ENCODE measurements at places on chromosomes 4 and X.

- no peak for DNase-seq
These were observed 306.2 kb downstream of the TENM3 start for GRCh38 chr4:182549356-182549755.

DNA sequence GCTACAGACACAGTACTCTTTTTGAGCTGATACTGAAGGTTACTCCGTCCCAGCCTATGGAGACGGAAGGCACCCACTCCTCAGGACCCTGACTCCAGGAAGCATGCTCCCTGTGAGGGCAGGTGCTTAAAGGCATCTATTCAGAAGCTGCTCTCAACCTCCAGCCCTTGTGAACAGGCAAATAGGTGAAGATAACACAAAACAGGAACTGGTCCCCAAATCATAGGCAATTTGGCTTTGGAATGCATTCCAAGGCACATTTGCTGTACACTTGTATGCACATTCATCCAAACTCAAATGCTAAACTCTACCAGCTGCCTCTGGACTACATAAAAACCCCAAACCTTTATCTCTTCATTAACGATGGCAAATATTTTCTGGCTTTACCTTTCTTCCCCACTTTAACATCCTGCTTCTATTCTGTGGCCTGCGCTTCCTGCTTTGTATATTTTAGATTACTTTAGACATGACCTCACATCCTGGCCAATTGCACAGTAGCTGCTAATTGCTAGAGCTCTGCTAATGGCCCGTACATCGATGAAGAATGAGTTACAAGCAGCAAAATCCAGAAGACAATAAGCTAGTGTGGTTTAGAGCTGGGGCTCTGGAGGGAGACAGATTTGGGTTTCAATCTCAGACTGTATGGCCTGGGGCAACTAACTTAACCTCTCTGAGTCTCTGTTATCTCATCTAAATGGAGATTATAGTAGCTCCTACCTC is 3.2 kb downstream of the SEL1L3 start:
- DNase-seq: peak; percentile 66

DNA sequence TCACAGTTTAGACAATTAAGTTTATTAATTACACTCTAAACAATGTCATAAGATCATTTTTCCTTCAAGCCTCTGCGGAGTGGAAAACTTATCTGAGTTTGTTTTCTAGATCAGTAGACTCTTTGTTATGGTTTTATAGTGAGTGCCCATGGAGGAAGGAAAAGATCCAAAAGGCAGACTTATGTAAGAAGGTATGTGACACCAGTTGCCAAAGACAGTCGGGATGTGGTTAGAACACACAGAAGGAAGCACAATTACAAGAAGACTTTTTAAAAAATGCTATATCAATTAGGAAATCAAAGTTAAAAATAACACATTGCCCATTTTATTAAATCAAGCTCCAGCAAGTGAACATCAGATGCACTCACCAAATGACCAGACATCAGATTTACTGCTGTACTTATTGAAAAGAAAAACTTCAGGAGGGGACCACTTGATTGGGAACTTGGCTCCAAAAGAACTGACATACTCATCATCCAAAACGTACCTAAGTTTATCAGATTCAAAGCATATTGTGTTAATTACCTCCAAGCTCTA is 57.1 kb downstream of the NIPAL1 start:
- DNase-seq: no peak

- peak; percentile 13 for DNase-seq
These were observed 8.7 kb downstream of the GUCY2F start for GRCh38 chrX:109472939-109473735.

GRCh38 chr4:101028886-101029285 is 318.4 kb downstream of the PPP3CA start:
- no peak for DNase-seq

DNA sequence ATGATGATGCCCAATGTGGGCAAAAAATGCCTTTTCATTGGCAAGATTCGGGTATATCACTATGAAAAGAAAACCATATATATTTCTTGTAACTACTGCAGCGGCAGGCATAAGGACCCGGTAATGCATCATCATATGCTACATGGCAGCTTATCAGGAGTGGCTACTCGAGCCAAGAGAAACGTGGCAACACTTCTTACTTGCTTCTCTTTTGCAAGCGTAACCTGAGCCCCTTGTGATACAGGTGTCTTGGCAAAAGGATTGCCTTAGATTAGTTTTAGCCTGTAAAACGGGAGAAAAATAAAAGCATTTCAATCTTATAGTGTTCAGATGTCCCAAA is 280.3 kb downstream of the SPRY1 start:
- DNase-seq: no peak

- DNase-seq: no peak
These were observed 183.1 kb upstream of the MXRA5 start for GRCh38 chrX:3529466-3530010.

DNA sequence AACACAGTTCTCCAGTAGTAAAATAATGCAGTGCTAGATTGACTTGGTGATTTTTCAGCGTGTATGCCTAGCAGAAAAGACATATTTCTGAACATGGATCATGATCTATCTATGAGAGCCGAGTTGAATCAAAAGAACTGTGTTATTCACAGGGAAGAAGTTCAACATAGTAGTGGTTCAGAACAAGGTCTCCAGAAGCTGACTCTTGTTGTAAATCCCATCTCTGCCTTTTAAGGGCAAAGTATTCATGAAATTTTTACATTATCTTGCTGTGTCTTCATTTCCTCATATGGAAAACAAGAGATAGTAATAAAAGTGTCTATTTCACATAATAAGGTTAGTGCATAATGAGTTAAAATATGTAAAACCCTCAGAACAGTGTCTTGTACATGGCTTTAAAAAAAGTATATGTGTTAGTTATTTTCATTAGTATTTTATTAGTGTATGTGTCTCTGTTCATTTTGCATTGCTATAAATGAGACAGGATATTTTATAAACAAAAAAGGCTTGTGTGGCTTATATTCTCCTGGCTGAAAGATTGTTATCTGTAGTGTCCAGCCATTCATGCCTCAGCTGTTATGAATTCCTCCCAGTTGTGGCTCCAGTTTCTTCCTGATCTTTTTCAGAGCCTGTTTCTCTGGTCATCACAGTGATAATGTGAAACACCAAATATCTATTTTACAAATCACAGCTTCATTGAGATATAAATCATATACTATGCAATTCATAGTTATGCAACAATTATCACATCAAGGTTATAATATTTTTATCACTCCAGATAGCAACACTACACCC is 1351.2 kb downstream of the STIM2 start:
- DNase-seq: no peak

DNA sequence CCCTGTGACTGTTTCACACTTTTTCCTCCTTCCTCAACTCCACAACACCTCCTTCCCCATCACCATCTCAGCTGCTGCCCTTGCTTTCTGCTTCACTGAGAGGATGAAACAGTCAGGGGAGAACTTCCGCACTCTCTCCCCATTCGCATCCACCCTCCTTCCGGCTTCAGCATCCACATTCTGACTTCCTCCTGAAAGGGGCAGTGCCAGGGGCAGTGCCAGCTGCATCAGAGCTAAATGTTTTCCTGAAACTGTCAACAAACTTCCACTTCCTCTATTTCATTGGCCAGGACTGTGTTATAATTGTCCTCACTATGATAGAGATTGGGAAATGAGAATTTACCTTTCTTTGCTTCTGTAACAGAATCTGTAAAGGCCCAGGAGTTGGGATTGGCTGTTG is 18.2 kb upstream of the RASL11B start:
- DNase-seq: no peak

DNA sequence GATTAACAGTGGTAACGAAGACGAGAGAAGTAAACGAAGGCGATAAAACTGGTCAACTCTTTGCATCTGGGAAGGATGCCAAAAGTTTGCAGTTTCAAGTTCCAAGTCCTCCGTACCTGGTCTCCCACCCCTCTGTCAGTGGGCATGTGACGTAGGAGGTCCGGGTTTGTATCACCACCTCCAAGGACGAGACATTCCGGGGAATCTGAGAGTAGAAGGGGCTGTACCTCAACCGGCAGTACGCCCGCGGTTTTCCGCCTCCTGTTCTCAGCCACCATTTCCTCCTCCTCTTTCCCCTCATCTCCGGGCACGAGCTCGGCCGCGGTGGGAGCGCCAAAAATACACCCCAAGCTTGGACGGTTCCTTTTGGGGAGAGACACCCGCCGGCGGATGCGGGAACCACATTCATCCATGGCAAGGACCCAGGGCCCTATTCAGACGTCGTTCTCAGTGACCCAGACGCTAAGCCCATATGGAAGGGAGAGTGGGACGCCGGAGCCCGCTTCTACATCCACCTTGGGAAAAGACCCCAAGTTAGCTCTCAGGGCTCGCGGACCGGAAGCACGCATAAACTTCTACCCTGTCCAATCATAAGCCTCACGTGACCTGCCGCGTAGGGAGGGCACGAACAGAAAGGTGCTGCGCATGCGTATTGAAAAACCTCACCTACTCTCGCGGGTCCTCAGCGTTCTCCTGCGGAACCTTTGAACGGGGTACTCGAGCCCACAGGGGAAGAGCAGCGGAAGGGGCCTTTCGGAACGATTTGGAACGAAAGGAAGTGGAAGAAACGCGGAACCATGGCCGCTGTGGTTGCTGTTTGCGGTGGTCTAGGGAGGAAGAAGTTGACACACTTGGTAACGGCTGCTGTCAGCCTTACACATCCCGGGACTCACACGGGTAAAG is at the start of the genes HELQ and MRPS18C:
HELQ (minus strand) TSS at position 543 of the 903 bp plus-strand sequence; CDS start at position 413, 130 bp downstream.
MRPS18C (plus strand) TSS at position 778 of the 903 bp plus-strand sequence; CDS start at position 798, 20 bp downstream.
- DNase-seq: peak; percentile 98

- peak; percentile 12 for DNase-seq
These were observed 46.6 kb downstream of the MAP7D3 start for GRCh38 chrX:136204571-136204970.

- no peak for DNase-seq
These were observed 8.3 kb downstream of the GPR50 start for GRCh38 chrX:151184705-151185104.

DNA sequence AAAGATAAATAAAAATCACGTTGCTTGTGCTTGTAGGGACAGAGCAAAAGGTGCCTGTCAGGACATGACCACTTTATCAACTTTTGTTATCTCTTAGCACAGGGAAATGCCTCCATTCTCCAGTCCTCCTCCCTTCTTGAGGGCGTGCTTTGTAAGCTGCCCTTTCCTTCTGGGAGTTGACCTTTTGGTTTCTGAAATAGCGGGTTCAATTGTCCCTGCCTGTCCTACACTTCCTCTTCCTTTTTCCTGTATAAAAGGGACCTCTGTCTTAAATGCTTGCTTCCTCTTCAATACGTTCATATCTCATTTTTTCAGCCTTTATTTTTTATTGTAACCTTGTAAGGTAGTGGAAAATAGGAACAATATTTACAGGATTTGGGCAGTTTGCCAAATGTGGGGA is 153.5 kb downstream of the SH3BGRL start:
- DNase-seq: no peak

- no peak for DNase-seq
These were observed 211.2 kb downstream of the COX18 start for GRCh38 chr4:72858328-72858727.

DNA sequence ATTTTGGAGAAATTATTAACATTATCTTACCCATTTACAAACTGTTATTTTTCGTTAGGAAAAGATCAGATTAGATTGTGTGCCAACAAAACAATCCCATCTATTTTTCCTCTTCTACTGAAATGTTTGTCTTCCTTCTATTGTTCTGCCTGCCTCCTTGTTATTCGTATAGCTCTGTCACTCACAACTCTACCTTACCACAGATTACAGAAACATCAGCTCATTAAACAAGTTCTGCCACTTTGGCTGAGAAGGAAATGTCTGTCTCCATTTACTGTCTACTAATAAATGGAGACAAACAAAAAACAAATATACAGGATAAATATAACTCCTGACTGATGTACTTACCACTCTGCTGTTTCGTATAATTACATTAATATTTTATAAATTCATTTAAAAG is 211.4 kb downstream of the ENOX2 start:
- DNase-seq: no peak

DNA sequence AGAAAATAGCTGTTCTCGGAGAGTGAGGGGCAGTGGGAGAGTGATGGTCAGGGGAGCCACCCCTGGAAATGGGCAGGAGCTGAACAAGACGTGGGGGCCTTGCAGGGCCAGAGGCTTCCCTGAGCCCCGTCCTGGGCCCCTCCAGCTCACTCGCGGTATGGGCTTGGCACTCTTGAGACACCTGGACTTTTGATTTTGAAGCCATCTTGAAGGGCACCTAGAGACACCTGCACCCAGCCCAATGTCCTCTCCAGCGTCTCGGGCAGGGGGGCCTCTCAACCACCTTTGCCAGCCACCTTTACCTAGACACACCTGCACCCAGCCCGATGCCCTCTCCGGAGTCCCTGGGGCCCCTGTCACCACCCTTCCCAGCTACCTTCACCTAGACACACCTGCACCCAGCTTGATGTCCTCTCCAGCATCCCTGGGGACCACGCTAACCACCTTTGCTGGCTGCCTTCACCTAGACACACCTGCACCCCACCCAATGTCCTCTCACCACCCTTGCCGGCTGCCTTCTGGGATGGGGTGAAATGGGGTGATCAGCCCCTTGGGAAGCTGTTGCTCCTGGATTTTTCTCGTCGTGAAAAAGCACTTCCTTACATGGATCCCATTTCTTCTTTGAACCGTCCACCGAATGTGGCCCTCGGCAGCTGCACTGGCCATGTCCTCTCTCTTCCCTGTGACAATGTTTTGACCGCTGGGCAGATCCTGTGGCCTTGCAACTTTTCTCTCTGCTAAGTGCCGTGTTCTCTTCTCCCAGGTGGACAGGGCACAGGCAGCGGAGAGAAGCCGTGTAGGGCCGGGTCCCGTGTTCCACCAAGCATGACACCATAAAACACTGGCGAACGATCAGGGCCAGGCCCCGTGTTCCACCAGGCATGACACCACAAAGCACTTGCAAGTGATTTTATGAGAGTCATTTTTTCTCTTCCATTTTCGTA is 47.5 kb downstream of the CPZ start:
- DNase-seq: no peak

- DNase-seq: no peak
These were observed 1303.5 kb downstream of the RAPGEF2 start for GRCh38 chr4:160406263-160406825.

DNA sequence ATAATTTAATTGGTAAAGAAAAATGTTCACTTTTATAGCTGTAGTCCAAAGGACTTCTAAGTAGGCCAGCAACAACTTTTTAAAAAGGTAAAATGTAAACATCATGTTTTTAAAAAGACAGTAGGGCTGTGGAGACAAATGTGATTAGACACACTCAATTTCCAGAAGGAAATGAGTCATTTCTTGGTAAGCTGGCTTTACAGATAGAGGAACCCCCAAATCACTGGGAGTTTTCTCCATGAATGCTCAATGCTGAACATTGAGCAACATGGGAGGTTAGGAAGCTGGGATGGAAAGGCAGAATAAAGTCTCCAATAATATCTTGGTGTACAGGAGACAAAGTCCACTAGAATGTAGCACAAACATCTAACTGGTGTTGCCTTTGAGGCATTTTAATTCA is 121.3 kb downstream of the NWD2 start:
- DNase-seq: no peak

DNA sequence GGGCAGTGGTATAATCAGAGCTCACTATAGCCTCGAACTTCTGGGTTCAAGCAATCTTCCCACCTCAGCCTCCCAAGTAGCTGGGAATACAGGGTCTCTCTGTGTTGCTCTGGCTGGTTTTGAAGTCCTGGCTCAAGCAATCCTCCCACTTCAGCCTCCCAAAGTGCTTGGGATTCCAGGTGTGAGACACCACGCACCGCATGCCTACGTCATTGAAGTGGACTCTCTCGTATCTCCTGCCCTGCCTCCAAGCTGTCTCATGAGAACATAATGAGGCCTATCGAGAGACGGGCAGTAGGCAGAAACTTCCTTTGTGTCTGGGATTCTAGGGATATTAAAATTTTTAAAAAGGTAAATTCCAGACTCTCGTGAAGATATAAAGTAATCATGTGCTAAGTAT is 65.0 kb upstream of the NLGN4X start:
- DNase-seq: no peak

Data from activated CD4-positive, alpha-beta T cell treated with anti-CD3 and anti-CD28 coated beads, Interleukin-2, Interleukin-6, amounts not matched to agents 100 ng/mL and 50 ng/mL, durations not matched to agents 16 hours and 8 hours (primary cell).